ENCODE measurements at places on chromosomes 1 and 21.
A peak's percentile ranks its signal among the peaks of the same experiment; 100 is the strongest.

DNA sequence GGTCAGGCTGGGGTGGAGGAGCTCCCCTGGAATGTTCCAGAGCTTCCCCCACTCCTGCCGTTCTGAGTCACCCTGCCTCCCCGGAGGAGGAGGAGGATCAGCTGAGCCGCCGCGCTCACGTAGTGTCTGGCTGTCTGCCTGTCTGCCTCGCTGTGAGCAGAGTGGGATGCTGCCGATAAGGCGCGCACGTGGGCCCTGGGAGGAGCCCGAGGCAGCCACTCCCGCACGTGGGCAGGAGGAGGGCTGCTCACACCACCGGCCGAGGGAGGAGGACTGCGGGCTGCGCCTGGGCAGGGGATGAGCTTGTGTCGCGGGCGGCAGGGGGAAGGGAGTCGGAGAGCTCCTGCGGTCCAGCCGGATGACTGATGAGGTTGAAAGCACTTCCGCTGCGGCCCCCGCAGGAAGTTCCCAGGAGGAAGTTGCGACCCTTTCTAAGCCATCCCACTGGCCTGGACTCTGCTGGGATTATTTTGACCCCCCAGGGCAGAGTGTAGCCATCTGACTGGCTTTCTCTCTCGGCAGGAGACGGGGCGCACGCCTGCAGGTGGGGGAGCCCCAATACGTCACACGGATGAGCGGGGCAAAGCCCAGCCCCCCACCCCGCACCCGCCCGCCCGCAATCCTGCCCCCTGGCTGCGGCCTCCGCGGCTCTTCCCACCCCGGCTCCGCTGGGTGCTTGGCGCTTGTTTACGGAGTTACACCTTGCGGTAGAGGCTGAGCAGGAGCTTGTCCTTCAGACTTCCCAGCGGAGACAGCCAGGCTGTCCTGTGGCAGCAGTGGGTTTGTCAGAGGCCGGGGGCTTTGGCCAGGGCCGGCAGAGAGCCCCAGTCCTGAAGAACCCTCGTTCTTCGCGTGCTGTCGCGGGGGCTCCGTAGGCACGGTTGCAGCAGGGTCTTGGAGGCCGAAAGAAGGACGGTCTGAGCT, 9.8 kb downstream of the PDXK start:
- peak; percentile 72 for DNase-seq

- no peak for DNase-seq
Measured at GRCh38 chr1:57336793-57337192, 87.1 kb downstream of the DAB1 start.

- DNase-seq, result no peak
Measured at GRCh38 chr1:55249646-55250398, 34.7 kb upstream of the USP24 start.

GRCh38 chr1:174815036-174815435, 184.7 kb upstream of the CACYBP start:
- no peak for DNase-seq

- no peak for DNase-seq
Measured at GRCh38 chr1:214946615-214947014, 135.9 kb upstream of the KCNK2 start.

DNA sequence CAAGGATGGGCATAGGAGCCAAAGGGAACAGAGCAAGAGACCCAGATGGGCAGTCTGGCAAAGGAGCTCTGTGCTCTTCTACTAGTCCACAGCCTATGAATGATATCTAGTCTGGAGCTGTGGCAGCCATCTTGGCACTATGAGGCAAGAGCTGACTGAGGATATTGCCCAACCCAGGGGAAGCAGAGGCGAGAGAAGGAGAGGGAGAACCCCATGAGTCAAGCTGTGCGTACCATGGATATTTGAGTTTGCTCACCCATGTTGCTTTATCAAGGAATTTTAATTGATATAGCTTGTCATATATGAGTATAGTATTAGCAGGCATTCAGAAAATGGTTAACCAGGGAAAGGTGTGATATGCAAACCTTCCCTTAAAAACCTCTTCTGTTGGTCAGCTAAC, 420.9 kb downstream of the PRDM2 start:
- no peak for DNase-seq

DNA sequence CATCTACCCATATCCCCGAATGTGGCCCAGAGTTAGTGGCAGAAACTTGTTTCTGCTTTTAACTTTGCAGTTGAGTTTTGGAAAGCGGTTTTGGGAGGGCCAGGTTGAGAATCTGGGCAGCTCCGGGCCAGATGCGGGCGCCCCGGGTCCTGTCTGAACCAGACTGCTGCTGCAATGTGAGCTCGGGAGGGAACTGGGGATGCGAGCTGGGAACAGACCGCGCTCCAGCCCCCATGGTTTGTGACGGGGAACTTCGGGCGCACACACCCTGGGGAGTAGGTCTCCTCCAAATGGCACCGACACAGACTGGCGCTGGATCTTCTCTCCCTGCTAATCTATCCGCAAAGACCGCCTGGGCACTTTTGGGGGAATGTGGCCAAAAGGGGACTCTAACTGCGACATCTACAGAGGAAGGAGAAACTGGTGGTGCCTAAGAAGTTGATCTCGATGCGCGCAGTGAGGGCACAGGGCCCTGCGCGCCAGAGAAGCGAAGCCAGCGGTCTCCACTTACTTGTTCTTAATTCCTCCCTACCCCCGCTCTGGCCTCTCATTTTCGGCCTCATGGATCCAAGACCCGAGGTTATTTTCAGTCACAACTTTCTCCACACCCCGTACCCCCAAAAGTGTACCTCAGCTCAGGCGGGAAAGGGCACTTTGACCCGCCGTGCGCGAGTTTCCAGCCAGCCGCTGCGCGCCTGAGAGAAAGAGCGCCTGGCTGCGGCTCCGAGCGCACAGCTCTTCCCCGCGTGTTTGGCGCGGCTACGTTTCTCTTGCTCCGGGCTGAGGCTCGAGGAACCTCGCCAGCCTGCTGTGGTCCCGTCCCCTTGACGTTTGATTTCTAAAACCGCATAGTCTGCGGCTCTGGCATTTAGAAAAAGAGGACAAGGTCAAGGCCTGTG, 411.0 kb upstream of the ESRRG start:
- peak; percentile 15 for DNase-seq

GRCh38 chr1:156682166-156682890, 5.1 kb upstream of the NES start:
- DNase-seq, result no peak

- DNase-seq, result no peak
Measured at GRCh38 chr1:166391279-166392066, 224.7 kb upstream of the FAM78B start.

DNA sequence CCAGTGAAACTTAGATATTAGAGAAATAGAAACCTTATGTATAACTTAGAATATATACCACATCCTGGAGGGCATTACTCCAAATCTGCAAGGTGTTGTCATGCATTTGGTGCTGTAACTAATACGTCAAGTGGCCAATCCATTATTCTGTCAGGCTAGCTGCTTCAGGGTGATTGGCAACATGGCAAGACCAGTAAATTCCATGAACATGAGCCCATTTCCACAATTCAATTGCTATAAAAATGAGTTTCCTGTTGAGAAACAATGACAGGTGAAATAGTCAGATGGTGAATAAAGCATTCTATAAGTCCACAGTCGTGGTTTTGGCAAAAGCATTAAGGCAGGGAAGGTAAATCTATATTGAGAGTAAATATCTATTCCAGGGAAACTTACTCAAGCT, 566.0 kb downstream of the ADGRL2 start:
- DNase-seq, result no peak

GRCh38 chr1:220803401-220804201, 16.9 kb downstream of the MTARC1 start:
- peak; percentile 29 for DNase-seq

GRCh38 chr21:42164064-42164789, 54.7 kb upstream of the ABCG1 start:
- DNase-seq, result peak; percentile 25

DNA sequence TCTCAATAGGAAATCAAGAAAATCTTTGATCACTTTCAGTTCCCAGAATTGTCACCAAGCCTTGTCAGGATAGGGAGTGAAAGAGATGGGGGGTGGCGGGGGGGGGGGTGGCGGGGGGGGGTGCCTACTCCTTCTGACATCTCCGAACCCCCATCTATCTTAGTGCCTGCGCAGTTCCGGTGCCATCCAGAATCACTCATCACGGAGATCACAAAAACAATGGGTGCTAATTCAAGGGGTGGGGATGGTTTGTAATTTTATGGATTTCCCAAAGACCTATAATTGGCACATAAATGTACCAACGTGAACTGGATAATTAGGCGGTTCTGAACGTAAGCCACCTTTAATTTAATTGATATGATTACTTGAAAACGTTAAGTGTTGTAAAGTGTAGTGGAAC, 2.1 kb downstream of the DAB1 start:
- DNase-seq, result no peak
